ENCODE measurements at places on chromosomes 2 and 18.
A peak's percentile ranks its signal among the peaks of the same experiment; 100 is the strongest.

- no peak for DNase-seq
Measured at GRCh38 chr2:222481941-222482340, 57.6 kb downstream of the SGPP2 start.

- DNase-seq: no peak
Measured at GRCh38 chr2:232795920-232796319, 19.6 kb upstream of the KCNJ13 start.

- no peak for DNase-seq
Measured at GRCh38 chr2:148739454-148740105, 95.0 kb downstream of the EPC2 start.

DNA sequence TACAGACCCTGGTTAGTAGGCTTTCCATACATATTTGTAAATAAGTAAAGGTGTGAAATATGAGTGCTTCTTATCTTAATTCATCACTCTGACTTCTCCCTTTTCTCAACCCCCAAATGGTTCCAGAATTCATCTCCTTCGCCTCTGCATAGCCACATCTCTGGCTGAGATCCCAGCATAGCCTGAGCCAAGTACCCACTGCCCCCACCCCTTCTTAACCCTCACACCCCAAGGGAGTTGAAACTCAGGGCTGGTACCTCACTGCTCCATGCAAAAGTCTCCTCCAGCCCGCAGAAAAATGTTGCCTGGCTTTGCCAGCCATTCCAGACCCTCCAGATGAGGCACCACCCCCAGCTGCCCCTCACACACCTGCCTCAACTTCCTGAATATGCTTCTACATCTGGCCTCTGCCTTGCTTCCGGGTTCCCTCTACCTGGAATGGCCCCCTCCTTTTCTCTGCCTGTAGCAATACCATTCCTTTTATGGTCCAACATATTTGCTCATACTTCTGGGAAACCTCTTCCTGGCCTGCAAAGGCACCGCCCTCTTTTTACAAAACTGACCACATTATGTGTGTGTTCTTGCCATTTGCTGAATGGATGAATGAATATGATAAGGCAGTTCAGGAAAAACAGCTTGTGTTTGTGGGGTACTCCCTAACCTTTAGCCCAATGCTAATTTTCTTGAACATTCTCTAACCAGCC lies 112.8 kb downstream of the CELF4 start:
- DNase-seq: no peak

DNA sequence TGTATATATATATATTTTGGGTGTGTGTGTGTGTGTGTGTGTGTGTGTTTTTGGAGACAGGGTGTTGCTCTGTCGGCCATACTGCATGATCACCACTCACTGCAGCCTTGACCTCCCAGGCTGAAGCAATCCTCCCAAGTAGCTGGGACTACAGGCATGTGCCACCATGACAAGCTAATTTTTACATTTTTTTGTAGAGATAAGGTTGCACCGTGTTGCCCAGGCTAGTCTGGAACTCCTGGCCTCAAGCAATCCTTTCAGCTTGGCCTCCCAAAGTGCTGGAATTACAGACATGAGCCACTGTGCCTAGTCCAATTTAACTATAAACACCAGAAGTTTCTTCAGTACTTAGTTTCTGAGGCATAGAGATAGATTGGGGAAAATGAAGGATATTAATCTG lies 18.3 kb downstream of the LIMS1 start:
- DNase-seq: peak; percentile 55

DNA sequence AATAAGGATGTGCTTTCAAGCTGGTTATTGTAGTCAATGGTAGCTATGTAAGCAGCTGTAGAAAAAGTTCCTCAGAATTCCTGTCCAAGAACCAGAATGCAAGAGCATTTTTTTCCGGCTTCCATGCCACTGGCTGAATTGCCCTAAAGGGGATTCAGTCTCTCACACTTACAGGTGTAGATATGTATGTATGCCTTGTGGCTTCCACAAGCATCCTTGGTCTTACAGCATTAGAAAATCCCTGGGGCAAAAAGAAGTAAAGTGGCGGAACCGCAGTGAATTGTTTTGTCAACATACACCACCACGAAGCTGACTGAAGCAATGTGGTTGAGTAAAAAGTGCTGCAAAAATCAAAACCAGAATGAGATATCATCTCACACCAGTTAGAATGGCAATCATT lies 54.6 kb downstream of the FANCL start:
- no peak for DNase-seq

GRCh38 chr2:35081001-35081621 lies 1274.5 kb upstream of the CRIM1 start:
- no peak for DNase-seq

DNA sequence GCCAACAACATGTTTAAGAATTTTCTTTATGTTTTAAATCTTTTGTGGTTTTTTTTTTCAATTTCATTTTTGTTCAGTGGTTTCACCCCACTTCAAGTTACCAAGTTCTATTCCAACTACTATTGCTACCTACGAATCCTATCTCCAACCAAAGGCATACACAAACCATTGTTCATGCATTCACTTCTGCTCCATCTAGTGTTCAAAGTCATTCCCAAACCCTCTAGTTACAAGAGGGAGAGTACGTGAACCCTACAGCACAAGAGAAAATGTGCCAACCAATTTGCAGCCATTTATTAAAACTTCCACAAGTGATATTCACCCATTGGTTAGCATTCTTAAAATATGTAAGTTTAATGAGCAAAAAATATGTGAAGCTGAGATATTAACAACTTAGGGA lies 295.1 kb upstream of the KYNU start:
- no peak for DNase-seq

- DNase-seq: peak; percentile 11
Measured at GRCh38 chr2:227031379-227031778, 132.6 kb downstream of the COL4A4 start.

DNA sequence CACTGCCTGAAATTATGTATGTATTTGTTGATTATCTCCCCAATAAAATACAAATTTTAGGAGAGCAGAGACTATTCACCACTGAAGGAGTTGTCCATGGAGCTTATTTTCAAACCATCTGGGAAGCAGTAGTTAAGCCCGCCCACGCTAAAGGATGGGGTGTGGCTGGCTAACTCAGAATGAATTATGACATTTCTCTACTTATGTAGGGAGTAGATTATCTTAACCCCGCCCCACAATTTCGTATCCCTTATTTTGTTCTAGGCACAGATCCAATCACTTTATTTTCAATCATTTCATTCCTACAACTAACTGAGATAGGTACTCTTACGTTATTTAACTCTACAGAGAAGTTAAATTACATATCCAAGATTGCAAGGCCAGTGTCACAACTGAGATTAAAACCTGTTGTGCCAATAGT lies 1.4 kb upstream of the LAPTM4A start:
- peak; percentile 84 for DNase-seq

All from erythroblast (primary cell).